ENCODE measurements at places on chromosomes 5 and 9. TPM values are rescaled to one million over a fixed set of nuclear protein-coding genes. Genes with fewer than 3 reads are reported as not detected.

The CBY3 gene
- not detected for total RNA-seq

The PAPPA gene
- total RNA-seq, result 0.65 TPM

The RASA1 gene
- total RNA-seq, result 60.9 TPM

The SPAG8 gene
- total RNA-seq, result 1.6 TPM

- no peaks in the 10 kb centered on the region for H3K36me3 ChIP-seq
- no peak overlapping the region for H3K27ac ChIP-seq
- no peak for DNase-seq
These were observed 9.0 kb upstream of the LCN1 start for GRCh38 chr9:135512241-135512603.

DNA sequence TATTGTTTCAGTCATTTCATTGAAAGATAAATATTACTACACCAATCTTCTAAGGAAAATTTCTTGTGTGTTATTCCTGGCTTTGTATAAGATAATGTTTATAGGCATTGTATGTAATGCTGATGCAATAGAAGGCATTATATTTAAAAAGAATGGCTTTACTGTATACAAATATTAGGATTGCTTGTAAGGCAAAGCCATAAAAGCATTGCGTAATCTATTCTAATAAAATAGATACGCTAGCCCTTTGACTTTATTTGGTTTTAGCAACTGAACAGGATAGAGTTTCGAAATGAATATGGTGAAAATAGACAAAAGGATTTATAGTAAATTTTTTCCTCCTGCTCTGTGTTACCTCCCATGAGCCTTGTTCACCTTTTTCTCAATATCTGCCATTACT is 5.5 kb upstream of the LYSMD3 start:
- H3K27me3 ChIP-seq, result no peaks in the 10 kb centered on the region
- no peak overlapping the region for H3K27ac ChIP-seq
- H3K4me1 ChIP-seq, result peaks cover 4% of the 10 kb centered on the region

DNA sequence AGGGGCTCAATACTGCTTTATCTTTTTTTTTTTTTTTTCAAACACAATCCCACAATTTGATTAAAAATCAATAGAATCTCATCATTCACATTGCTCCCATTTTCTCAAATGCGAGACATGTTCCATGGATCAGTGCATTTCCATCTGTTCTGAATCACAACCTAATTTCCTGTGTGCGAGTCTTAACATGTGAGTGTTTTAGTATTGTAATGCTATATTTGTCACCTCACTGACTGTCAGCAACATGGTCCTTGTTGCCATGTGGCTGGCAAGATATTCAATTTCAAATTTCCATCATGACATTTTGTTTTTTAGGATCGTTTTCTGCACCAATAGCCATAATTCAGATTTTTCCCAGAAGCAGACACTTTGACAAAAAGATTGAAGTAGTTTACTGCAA is 233.2 kb upstream of the PRDM9 start:
- DNase-seq, result no peak
- H3K4me1 ChIP-seq, result no peaks in the 10 kb centered on the region
- no peak overlapping the region for H3K4me3 ChIP-seq
- H3K27me3 ChIP-seq, result no peaks in the 10 kb centered on the region

DNA sequence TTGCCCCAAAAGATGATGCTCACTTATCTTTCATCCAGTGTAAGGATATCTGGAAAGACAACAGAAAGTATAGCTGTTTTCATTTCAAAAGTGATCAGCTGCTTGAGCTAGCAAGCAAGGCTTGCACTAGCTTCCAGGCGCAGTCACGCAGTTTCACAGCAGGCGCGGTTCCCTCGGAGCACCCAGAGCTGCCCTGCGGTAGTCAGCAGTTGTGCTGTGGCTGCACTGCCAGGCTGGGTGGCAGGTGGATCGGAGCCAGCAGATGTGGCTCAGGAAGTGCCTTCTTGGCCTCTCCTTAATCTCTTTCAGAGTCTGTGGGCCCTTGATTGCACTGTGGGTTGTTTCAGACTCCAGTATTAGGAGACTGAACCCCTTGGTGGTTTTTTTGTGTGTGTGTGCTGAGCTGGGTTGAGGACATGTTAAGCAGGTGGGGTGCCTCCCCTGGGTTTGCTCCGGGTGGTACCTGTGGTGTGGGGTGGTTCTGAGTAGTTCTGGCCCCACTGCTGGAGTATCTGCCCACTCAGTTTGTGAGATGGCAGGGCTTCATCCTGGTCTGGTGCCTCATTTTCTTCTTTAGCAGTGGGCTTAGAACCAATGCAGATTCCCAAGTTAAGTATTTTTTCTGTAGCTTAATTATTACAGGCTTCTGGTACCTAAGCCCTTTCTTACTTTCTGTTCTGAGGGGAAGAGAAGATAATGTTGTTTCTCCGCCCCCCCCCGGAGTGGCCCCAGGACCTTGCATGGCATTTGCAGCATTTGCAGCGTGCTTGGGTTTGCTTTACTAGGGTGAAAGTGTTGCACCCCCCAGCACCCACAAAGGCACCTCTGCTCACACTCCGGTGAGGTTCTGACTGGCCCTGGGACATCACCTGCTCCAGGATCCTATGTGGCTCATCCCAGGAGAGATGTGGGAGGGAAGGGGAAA is 16.4 kb downstream of the TENT4A start:
- H3K27ac ChIP-seq, result no peak overlapping the region
- no peak overlapping the region for H3K4me3 ChIP-seq
- no peak for DNase-seq
- H3K27me3 ChIP-seq, result no peaks in the 10 kb centered on the region
- no peaks in the 10 kb centered on the region for H3K36me3 ChIP-seq
- H3K4me1 ChIP-seq, result peaks cover 29% of the 10 kb centered on the region

- H3K27ac ChIP-seq, result peak overlapping the region; percentile 17
- no peaks in the 10 kb centered on the region for H3K36me3 ChIP-seq
- peaks cover 30% of the 10 kb centered on the region for H3K4me1 ChIP-seq
- H3K4me3 ChIP-seq, result peak overlapping the region; percentile 65
- H3K27me3 ChIP-seq, result no peaks in the 10 kb centered on the region
These were observed 1.3 kb downstream of the GPSM1 start for GRCh38 chr9:136328622-136329041.

- H3K27ac ChIP-seq, result no peak overlapping the region
- H3K27me3 ChIP-seq, result no peaks in the 10 kb centered on the region
- no peaks in the 10 kb centered on the region for H3K4me1 ChIP-seq
- DNase-seq, result no peak
- H3K36me3 ChIP-seq, result peaks cover 60% of the 10 kb centered on the region
- no peak overlapping the region for H3K4me3 ChIP-seq
These were observed 11.6 kb downstream of the C9orf72 start for GRCh38 chr9:27561685-27562084.

DNA sequence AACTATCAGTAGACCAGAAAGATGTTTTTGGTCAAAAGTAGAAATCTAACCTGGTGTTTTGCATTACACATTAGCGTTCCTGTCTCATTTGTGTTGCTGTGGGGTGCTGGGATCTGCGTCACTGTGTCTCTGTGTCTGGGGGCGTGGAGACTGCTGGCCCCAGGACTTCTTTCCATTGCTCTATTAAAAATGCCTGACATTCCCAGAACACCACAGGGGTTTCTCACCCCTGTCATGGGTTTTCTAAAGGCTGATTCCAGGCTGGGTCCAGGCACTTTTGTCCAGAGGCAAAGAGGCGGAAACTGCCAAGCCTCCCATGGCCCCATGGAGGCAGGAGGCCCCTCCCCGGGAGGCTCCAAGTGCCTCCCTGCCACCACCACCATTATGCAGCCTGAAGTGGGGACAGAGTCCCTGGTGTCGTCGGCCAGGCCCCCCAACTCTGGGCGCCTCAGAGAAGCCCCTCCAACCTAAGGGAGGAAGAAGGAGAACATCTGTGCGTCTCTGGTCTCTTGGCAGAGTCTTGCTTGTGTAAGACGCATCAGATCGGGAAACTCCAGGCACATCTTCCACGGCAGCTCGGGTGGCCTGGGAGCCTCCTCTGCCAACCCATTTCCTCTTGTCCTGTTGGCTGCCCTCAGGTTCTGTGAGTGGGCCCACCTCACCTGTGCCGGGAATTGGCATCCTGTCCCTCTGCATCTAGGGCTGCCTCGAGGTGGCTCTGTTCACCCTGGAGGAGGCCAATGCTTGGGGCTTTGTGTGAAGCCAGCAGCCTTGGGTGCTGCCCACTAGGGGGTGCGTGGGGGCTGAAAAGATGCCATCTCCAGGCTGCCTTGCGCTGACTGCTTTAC is 13.8 kb upstream of the PLEKHG4B start:
- H3K27ac ChIP-seq, result peak overlapping the region; percentile 22
- H3K4me3 ChIP-seq, result no peak overlapping the region
- DNase-seq, result peak; percentile 75
- no peaks in the 10 kb centered on the region for H3K36me3 ChIP-seq
- H3K4me1 ChIP-seq, result peaks cover 57% of the 10 kb centered on the region

DNA sequence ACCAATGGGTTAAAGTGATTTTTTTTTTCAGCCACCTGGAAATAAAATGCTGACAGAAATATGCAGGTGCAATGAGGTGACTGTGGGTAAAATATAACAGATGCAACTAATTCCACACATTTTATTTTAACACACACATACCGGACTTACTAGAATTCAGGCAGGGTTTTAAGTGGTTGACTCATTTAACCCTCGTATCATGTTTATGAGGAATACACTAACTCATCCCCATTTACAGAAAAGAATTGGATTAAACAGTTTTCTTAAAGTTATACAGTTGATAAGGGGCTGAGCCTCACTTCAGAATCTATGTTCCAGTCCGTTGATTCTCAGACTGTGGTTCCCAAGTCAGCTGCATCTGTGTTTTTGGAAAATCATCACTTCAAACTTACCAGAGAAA is 207.5 kb downstream of the CHSY3 start:
- H3K36me3 ChIP-seq, result no peaks in the 10 kb centered on the region
- DNase-seq, result no peak
- no peaks in the 10 kb centered on the region for H3K4me1 ChIP-seq
- no peak overlapping the region for H3K27ac ChIP-seq
- no peak overlapping the region for H3K4me3 ChIP-seq
- no peaks in the 10 kb centered on the region for H3K27me3 ChIP-seq

DNA sequence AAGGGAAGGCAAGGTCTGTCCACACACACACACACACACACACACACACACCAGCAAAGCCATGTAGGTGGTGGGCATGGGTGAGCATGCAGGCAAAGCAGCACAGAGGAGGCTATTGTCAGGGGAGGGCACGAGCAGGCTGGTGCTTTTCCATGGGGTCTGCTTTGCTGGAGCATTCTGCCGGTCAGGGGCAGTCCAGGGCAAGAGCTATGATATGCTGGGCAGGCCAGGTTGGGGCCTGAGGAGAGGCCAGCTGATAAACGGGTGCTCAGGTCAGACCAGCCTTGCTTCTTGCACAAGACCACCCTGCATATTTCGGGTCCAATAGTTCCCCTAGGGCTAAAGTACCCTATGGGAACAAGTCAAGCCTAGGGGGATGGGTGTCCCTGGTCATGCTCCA is 253.9 kb upstream of the DMAC1 start:
- no peaks in the 10 kb centered on the region for H3K27me3 ChIP-seq
- H3K36me3 ChIP-seq, result no peaks in the 10 kb centered on the region
- H3K4me1 ChIP-seq, result no peaks in the 10 kb centered on the region
- H3K4me3 ChIP-seq, result no peak overlapping the region
- no peak for DNase-seq

GRCh38 chr9:136792321-136793085 is 1.4 kb downstream of the TMEM141 start:
- H3K27me3 ChIP-seq, result peaks cover 5% of the 10 kb centered on the region
- no peak overlapping the region for H3K27ac ChIP-seq
- peaks cover 37% of the 10 kb centered on the region for H3K4me1 ChIP-seq
- DNase-seq, result no peak

DNA sequence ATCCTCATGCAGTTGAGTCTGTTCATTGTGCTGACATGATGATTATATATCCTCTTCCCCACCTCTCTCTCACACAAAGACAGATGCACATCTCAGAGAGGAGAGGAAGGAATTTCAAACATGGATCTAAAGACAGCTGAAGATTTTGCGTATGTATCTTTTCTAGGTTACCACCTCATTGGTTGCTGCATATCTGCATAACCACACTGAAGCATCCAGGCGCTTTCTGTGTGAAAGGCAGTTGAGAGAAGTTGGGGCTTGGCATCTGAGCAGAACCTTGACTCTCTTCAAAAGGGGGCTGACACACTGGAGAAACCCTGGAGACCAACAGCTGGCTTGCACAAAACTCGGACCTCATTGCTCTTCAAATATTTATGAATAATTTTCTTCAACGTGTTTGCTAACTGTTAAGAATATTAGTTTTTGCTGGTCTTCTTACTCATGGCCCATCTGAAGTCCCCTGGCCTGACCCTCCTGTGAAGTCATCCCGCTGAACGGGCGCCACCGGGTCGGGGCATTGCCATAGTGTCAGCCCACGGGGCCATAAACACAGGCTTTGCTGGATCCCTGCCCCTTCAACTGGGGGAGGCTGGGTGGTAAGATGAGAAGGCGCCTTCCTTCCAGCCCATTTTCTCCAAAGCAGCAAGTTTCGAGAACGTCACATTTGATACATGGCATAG is 593.2 kb upstream of the CLINT1 start:
- H3K4me3 ChIP-seq, result no peak overlapping the region
- H3K36me3 ChIP-seq, result no peaks in the 10 kb centered on the region
- H3K4me1 ChIP-seq, result no peaks in the 10 kb centered on the region
- DNase-seq, result no peak
- no peak overlapping the region for H3K27ac ChIP-seq
- H3K27me3 ChIP-seq, result no peaks in the 10 kb centered on the region

Measured in neural progenitor cell (in vitro differentiated cells).